Right lung (tissue), 10 donors: ENCODE measurements at places on chromosomes 3 and 15. TPM values are rescaled to one million over a fixed set of nuclear protein-coding genes. Genes with fewer than 3 reads are reported as not detected.

Gene INSYN1
- 15.8 TPM for polyA plus RNA-seq

Gene PAK6
- polyA plus RNA-seq: 4.8 TPM

Gene PRC1
- 57.8 TPM for polyA plus RNA-seq

Gene ISLR
- polyA plus RNA-seq: 45.2 TPM

Gene ATP13A4
- 47.4 TPM for polyA plus RNA-seq

Gene UROC1
- polyA plus RNA-seq: 0.18 TPM

Gene STRC
- 0.75 TPM for polyA plus RNA-seq

Gene AGTR1
- polyA plus RNA-seq: 30.7 TPM

Gene ZCWPW2
- polyA plus RNA-seq: 2.6 TPM

Gene ANKRD63
- not detected for polyA plus RNA-seq

Gene RNU5B-1
- not detected for polyA plus RNA-seq

Gene GABRR3
- polyA plus RNA-seq: not detected

Gene LRRIQ4
- polyA plus RNA-seq: 0.14 TPM

GRCh38 chr3:98800401-98800800 is 37.3 kb downstream of the ST3GAL6 start:
- DNase-seq: no peak

DNA sequence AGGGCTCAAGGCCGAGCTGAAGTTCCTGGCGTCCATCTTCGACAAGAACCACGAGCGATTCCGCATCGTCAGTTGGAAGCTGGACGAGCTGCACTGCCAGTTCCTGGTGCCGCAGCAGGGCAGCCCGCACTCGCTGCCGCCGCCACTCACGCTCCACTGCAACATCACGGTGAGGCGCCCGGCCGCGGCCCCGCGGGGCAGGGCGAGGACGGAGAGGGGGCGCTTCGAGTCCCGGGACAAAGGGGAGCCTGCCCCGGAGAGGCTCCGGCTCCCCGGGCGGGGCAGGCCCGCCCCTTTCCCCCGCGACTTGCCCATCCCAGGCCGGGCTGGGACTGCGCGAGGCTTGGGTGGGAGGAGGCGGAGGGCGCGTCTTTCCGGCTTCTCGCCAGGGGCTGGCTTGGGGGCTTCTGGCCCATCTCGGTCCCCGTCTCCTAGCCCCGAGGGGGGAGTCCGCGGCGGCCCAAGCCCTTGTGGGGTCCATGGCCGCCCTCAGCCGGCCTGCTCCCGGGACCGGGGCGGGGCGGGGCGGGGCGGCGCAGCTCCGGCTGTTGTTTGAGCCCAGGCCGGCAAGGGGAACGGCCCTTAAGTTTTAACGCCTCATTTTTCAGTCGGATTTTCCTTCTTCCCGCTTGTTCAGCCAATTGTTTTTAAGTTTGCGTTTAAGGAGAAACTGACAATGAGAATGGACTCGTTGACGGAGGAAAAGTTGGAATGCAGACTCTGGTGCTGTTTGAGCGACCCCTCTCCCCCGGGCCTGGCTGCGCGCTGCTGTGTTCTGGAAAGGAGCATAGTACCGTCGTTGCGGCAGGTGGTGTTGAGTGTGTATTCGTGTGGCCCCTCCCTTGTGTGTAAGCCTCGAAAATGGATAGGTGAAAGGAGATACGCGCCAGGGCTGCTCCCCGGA is 683 bp downstream of the UBE2Q2 start:
- DNase-seq: peak; percentile 77

DNA sequence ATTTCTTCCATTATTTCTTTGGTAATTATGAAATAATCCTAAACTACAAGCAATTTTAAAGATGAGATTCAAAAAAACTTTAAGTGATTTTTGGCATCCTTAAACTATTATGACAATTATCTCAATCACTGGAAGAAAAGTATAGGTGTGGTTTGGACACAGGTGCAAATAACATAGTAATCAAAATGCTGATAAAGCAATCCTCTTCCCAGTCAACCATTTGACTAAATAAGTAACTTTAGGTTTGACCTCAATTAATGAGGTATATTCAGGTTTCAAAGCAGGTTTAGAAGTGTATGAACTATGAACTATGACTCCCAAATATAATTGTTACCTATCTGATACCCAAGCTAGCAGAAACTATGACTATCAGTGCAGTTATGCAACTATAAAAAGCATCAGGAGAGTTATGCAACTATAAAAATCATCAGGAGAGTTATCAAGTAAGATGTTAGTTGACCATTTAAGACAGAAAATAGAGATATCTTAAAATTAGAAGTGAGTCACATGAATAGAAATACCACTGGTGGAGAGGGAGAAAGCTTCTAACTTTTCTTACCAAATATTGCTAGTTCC is 8.9 kb upstream of the CNTN3 start:
- no peak for DNase-seq

DNA sequence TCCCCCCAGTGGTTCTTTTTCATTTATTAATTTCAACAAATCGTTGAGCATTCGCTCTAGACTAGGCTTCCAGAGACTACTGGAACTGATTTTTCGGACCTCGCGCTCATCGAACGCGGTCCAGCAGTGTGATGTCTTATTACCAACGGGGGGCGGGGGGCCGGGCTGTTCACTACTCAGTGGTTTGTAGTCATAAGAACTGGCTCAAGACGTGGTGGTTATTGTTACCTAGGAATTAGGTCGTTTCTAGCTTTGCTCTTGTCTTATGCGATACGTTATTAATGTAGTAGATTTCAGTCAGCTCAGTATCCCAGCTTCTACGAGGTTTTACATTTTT is 858 bp downstream of the RBM5 start:
- peak; percentile 14 for DNase-seq

DNA sequence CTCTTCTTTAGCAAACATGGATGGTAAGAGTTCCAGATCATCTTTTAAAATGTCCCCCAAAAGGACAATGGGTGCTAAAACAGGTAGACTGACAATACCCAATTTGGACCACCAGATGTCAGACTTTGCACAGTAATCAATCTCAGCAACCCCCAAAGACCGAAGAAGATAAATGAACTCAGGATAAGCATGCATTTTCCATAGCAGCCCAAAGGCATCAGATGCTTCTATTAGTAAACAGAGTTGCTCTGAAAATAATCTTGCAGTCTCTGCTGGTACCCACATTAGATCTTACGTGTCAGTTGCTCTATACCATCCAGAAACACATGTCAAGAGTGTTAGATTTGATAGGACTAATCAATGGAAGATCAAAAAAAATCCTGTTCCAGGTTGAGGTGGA is 20.6 kb downstream of the MYH15 start:
- DNase-seq: peak; percentile 61

- DNase-seq: no peak
Observed at GRCh38 chr3:117927825-117928224, 1106.8 kb downstream of the IGSF11 start.

DNA sequence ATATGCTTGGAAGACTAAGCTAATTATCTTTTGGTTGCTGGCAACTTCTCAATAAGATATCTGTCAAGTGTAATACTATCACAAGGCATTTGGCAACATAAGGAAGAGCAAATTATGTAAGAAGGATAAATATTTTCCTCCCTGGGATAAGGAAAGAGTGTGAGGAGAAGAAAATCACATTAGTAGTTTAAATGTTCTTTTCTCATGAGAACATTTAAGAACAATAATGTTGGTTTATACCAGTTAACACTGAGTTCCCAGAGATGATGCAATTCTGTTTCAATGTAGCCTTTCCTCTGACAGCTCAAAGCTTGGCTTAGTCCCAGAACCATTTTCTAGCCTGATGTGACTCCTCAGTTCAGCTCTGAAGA is 66.1 kb upstream of the NPHP3 start:
- peak; percentile 87 for DNase-seq

GRCh38 chr15:56971571-56971970 is 53.1 kb downstream of the TCF12 start:
- DNase-seq: no peak

GRCh38 chr3:158717576-158717975 is 14.7 kb downstream of the RARRES1 start:
- DNase-seq: no peak

DNA sequence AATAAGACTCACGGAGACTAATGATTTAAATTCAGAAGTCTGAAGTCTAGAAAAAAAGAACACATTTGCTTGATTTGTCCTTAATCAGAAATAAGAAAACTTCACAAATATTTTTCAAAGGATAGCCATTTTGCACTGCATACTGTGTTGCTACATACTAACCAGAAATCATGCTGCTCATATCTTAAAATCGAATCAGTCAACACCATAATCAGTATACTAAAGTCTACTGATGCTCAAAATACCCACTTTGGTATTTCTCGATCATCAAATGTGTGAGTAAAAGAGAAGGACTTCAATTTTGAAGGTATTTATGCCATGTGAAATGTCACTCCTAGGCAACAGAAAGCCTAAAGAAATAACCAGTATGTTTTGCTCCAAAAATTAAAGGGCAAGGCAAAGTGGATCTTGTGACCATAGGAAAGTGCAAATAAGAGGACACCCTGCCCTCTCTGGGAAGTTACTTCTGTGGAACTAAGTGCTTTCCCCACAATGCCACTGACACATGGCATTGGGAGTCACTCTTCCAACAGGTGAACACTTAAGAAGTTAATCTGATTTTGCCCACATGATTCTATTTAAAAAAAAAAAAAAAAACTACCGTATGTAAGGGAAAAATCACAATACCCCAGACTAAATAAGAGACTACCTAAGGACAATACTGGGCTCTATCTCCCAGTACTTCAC is 2.7 kb downstream of the LRIG1 start:
- no peak for DNase-seq

- no peak for DNase-seq
Observed at GRCh38 chr3:48232232-48232631, 8.7 kb upstream of the ZNF589 start.

GRCh38 chr3:138468886-138469285 is 34.5 kb downstream of the ESYT3 start:
- no peak for DNase-seq

DNA sequence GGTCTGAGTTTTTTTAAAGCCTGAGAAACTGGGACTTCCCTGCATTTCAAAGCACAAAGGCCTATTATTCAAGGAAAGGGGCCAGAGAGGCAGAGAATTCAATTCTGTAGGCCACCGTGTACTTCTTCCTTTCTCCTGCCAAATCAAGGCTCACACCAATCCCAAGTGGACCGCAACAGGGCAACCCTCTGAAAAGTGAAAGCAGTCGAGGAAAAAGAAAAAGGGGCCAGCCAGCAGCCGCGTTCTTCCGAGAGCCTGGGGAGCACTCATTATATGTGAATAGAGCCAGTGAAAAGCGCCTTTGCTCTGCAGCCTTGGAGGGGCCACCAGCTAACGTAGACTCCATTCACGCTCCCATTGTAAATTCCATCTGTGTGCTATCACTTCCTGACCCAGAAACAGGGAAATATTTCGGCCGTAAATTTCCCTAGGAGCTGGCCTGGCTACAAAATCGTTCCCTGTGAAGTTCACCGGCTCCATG is 45.9 kb upstream of the THUMPD3 start:
- DNase-seq: peak; percentile 28
